ENCODE measurements at places on chromosomes 1 and 21. TPM values are rescaled to one million over a fixed set of nuclear protein-coding genes. Genes with fewer than 3 reads are reported as not detected.
A peak's percentile ranks its signal among the peaks of the same experiment; 100 is the strongest.

DNA sequence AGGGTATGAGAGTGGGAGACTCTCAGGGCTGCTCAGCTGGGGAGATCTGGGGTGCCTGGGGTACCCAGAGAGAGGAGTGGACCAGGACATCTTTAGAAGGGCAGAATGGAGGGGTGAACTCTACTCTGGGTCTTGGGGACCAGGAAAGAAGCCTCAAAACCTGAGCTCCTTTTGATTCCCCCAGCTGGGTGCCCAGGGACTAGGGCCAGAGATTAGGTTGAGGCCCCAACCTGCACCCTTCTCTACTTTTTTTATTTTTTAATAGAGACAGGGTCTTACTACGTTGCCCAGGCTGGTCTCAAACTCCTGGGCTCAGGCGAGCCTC lies 1.9 kb downstream of the PDZK1IP1 start:
- no peaks in the 10 kb centered on the region for H3K36me3 ChIP-seq
- H3K4me1 ChIP-seq, result peaks cover 6% of the 10 kb centered on the region
- no peak overlapping the region for H3K27ac ChIP-seq
- H3K4me3 ChIP-seq, result no peak overlapping the region

DNA sequence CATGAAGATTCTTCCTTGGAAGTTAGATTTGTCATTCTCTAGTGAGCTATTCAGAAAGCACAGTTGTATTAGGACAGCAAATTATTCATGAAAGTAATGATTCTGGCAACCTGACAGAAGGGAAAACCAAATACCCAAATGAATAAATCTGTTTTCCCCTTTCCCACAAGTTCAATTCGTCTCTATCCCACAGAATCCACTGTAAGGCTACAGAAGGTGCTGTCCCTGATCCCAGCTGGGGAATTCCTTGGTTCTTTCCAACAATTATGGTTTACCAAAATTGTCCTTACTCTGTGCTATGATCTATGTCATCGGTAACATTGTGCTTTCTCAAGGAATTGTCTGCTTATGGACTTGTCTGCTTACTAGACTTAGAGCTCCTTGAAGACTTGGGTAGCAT lies 104.2 kb downstream of the FASLG start:
- peaks cover 4% of the 10 kb centered on the region for H3K4me1 ChIP-seq
- no peak overlapping the region for H3K27ac ChIP-seq
- no peak for DNase-seq
- no peak overlapping the region for H3K4me3 ChIP-seq

- no peaks in the 10 kb centered on the region for H3K4me1 ChIP-seq
- no peaks in the 10 kb centered on the region for H3K36me3 ChIP-seq
- H3K4me3 ChIP-seq, result no peak overlapping the region
- no peak for DNase-seq
- H3K27me3 ChIP-seq, result no peaks in the 10 kb centered on the region
Observed at GRCh38 chr1:17579951-17580939, 40.7 kb downstream of the ARHGEF10L start.

- no peaks in the 10 kb centered on the region for H3K27me3 ChIP-seq
- peak; percentile 12 for DNase-seq
- H3K4me3 ChIP-seq, result peak within 1 kb of the TSS; percentile 79
- peaks cover 12% of the 10 kb centered on the region for H3K4me1 ChIP-seq
- no peak within 1 kb of the TSS for H3K27ac ChIP-seq
Observed at GRCh38 chr1:145885738-145886287, at the start of gene ANKRD35. TSS of gene ANKRD35 (minus strand) at chr1:145885866. CDS start at chr1:145885758, 108 bp downstream.

- no peak for DNase-seq
- H3K4me3 ChIP-seq, result no peak overlapping the region
- no peaks in the 10 kb centered on the region for H3K4me1 ChIP-seq
- H3K27ac ChIP-seq, result no peak overlapping the region
- H3K36me3 ChIP-seq, result no peaks in the 10 kb centered on the region
Observed at GRCh38 chr1:171343727-171344472, 29.9 kb downstream of the FMO4 start.

- H3K27ac ChIP-seq, result no peak overlapping the region
- no peak overlapping the region for H3K4me3 ChIP-seq
- DNase-seq, result peak; percentile 6
- H3K4me1 ChIP-seq, result no peaks in the 10 kb centered on the region
- no peaks in the 10 kb centered on the region for H3K36me3 ChIP-seq
- H3K27me3 ChIP-seq, result no peaks in the 10 kb centered on the region
Observed at GRCh38 chr1:190373705-190374336, 103.8 kb downstream of the BRINP3 start.

- DNase-seq, result peak; percentile 52
- H3K36me3 ChIP-seq, result no peaks in the 10 kb centered on the region
- no peaks in the 10 kb centered on the region for H3K27me3 ChIP-seq
- H3K27ac ChIP-seq, result no peak overlapping the region
Observed at GRCh38 chr1:17259233-17259873, 10.5 kb downstream of the PADI3 start.

GRCh38 chr21:25560271-25560685 lies 47.0 kb downstream of the MRPL39 start:
- no peak for DNase-seq
- no peaks in the 10 kb centered on the region for H3K27me3 ChIP-seq
- H3K36me3 ChIP-seq, result peaks cover 9% of the 10 kb centered on the region
- no peak overlapping the region for H3K27ac ChIP-seq
- H3K4me1 ChIP-seq, result peaks cover 21% of the 10 kb centered on the region
- no peak overlapping the region for H3K4me3 ChIP-seq

DNA sequence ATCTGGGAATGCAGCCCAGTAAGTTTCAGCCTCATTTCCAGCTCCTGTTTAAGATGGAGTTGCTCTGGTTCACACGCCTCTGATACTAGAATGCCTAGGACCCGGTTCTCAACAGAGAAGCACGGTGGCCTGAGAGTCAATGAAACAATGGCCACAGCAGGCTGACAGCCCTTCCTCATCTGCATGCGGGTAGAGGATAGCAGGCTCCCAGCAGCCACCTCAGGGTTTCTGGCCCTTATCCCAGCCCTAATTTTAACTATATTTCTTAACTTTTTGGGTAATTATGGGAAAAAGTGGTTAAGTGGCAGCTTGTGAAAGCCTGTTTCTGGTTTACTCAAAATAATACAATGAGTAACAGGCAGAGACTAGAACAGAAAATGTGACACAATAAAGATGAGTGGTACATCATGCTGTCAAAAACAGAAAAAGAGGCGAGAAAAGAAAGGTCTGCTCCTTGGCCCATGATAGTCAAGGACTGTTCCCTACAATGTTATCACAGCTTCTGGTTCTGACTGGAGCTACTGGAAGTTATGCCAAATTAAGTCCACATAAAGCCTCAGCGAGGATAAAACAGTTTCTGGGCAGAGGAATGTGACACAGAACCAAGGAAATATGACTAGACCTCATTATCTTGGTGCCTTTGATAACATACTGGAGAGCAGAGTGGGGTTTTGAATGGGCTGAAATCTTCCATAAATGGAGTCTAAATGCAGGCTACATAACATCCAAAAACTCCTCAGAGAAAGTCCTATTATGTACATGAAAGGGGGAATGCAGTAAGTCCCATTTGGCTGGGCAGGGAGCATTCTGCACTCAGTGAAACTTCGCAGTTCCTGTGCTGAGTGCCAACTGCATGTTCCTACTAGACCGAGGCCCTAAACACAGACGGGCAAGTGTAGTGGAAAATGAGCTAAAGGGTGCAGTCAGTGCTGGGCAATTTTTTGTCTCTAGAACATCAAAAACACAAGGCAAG lies 92.1 kb downstream of the NIBAN1 start:
- H3K27me3 ChIP-seq, result no peaks in the 10 kb centered on the region
- H3K27ac ChIP-seq, result peak overlapping the region; percentile 28
- peak; percentile 74 for DNase-seq

DNA sequence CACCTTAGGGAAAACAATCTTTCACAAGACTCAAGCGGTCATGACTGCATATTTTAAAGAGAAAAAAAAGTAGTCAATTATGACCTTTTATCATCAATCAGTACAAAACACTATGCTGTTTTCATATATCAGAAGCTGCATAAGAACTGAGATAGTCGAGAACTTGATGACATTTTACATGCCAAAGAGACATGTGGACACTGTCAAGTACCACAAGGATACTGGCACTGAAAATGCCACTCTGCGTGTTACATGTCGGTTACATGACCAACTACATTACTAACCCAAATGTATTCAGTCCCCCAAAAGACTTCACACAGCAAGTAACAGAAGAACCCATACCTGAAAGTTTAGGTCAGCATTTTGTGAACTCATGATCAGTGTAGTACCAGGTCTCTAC lies 975.0 kb upstream of the ADGRL4 start:
- H3K27me3 ChIP-seq, result no peaks in the 10 kb centered on the region
- H3K36me3 ChIP-seq, result no peaks in the 10 kb centered on the region
- DNase-seq, result no peak
- H3K4me1 ChIP-seq, result no peaks in the 10 kb centered on the region
- no peak overlapping the region for H3K27ac ChIP-seq
- no peak overlapping the region for H3K4me3 ChIP-seq

GRCh38 chr1:165603810-165604209 lies 27.2 kb upstream of the MGST3 start:
- H3K27me3 ChIP-seq, result peaks cover 9% of the 10 kb centered on the region
- no peak for DNase-seq
- peaks cover 4% of the 10 kb centered on the region for H3K4me1 ChIP-seq
- no peak overlapping the region for H3K4me3 ChIP-seq
- H3K27ac ChIP-seq, result no peak overlapping the region

- peak overlapping the region; percentile 47 for H3K27ac ChIP-seq
- peaks cover 18% of the 10 kb centered on the region for H3K4me1 ChIP-seq
- DNase-seq, result peak; percentile 65
- no peak overlapping the region for H3K4me3 ChIP-seq
- H3K27me3 ChIP-seq, result no peaks in the 10 kb centered on the region
- H3K36me3 ChIP-seq, result no peaks in the 10 kb centered on the region
Observed at GRCh38 chr1:245715291-245715701, 560.5 kb downstream of the KIF26B start.

GRCh38 chr1:78102916-78103315 lies 57.1 kb downstream of the GIPC2 start:
- no peak overlapping the region for H3K4me3 ChIP-seq
- H3K27me3 ChIP-seq, result no peaks in the 10 kb centered on the region
- H3K27ac ChIP-seq, result peak overlapping the region; percentile 95
- H3K36me3 ChIP-seq, result no peaks in the 10 kb centered on the region
- H3K4me1 ChIP-seq, result peaks cover 35% of the 10 kb centered on the region

DNA sequence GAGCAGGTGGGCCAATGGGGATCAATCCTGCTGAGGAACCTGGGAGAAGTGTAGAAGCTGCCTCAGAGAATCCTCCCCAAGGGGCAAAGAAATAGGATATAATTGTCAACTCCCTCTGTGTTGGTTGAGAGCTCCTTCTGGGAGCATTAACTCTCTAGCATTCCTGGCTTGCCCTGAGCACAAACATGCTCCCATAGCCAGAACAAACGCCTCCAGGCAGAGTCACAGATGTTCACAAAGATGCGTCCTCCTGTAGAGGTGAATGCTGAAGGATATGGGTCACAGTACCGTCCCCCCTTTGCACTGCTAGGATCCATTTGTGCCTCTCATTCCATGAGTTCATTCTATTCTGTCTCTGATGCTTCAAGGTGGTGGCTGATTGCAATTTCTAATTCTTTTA lies 9.6 kb upstream of the BCAN start:
- DNase-seq, result no peak
- no peak overlapping the region for H3K4me3 ChIP-seq
- no peaks in the 10 kb centered on the region for H3K36me3 ChIP-seq
- H3K27me3 ChIP-seq, result peaks cover 48% of the 10 kb centered on the region
- H3K4me1 ChIP-seq, result no peaks in the 10 kb centered on the region

- no peak overlapping the region for H3K4me3 ChIP-seq
- H3K36me3 ChIP-seq, result no peaks in the 10 kb centered on the region
- DNase-seq, result no peak
- H3K27ac ChIP-seq, result no peak overlapping the region
- H3K4me1 ChIP-seq, result no peaks in the 10 kb centered on the region
- H3K27me3 ChIP-seq, result no peaks in the 10 kb centered on the region
Observed at GRCh38 chr1:239861985-239862384, 229.7 kb upstream of the FMN2 start.

DNA sequence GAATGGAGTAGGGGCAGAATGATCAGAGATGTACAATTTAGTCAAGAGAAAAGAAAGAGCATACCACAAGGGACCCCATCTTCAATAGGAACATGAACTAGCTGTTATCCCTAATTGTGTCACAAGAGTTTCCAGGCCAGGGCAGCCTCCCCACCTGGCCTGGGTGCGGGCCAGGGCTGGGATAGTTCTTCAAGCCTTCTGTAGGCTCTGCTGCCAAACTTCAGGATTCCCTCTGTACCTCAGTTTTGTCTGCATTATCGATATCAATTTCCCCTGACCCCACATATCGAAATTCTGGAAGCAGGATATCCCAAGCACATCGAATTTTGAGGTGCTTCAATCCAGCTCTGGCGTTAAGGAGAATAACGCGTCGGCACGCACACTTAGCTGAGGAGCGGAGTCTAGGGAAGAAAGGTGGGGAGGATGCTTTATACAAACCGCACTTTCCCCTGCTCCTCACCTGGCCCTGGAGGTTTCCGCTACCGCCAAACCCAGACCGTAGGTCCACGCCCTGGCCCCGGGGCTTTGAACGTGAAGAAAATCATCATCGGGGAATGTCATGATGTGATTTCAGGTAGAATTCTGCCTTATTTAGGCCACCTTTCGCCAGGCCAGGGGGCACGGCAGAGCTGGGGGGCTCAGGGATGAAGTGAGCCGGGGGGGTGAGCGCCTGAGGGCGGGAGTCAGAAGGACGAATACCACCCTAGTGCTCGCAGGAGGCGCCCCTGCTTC lies 7.4 kb downstream of the HLX start:
- H3K27ac ChIP-seq, result no peak overlapping the region
- H3K4me3 ChIP-seq, result no peak overlapping the region
- peaks cover 77% of the 10 kb centered on the region for H3K27me3 ChIP-seq
- DNase-seq, result no peak

DNA sequence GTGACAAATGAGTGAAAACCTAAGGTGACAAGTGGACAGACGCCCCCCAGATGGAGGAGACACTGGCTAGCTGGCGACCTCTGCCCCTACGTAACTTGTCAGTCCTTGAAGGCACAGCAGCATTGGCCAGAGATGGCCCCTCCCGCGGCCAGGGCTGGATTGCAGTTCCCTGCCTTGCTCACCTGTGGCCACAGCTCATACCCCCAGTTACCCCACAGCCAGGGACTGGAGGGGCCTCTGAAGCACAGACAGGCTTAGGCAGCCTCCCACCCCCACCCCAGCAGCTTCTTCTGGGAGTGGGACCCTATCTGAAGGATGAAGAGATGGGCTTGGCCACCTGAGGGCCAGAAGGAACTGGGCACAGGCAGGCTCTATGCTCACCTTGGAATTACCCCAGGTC lies 3.7 kb downstream of the HES3 start:
- no peaks in the 10 kb centered on the region for H3K36me3 ChIP-seq
- no peak overlapping the region for H3K27ac ChIP-seq
- H3K4me3 ChIP-seq, result no peak overlapping the region
- no peak for DNase-seq
- no peaks in the 10 kb centered on the region for H3K4me1 ChIP-seq
- H3K27me3 ChIP-seq, result peaks cover 31% of the 10 kb centered on the region

- peak; percentile 97 for DNase-seq
- no peak overlapping the region for H3K4me3 ChIP-seq
- peaks cover 35% of the 10 kb centered on the region for H3K36me3 ChIP-seq
- H3K27me3 ChIP-seq, result no peaks in the 10 kb centered on the region
Observed at GRCh38 chr1:214400131-214400530, 119.2 kb downstream of the SMYD2 start.

Gene AMY2A
- total RNA-seq, result not detected

Gene SPAG17
- total RNA-seq, result 0.67 TPM

Gene SSR2
- total RNA-seq, result 244 TPM

Gene AUNIP
- 2.1 TPM for total RNA-seq

Gene KLHDC8A
- total RNA-seq, result 0.39 TPM

Gene PEAR1
- 8.5 TPM for total RNA-seq

Gene OR6K3
- total RNA-seq, result not detected

Gene UMODL1
- 0.10 TPM for total RNA-seq

Gene FCRL1
- not detected for total RNA-seq

Measured in astrocyte (in vitro differentiated cells and primary cell).